Activated CD8-positive, alpha-beta memory T cell treated with anti-CD3 and anti-CD28 coated beads for 24 hours (primary cell): ENCODE measurements at places on chromosomes 6 and 20.

DNA sequence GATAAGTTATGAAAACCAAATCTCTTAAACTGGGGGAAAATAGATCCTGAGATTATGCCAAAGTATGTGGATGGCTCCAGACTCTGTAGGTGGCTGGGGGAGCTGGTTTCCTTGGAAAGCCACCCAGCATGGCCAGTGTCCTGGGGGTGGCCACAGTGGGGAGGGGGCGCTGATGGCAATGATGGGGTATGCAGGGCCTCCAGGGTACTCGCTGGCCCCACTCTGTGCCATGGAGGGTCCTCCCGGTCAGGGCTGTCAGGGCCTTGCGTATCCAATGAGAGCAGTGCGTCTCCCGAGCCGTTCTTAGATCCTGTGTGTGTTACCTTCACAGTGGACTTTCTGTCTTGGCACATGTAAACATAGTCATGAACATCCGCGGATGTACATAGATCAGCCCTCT lies 152.8 kb downstream of the TMEM242 start:
- DNase-seq = no peak

DNA sequence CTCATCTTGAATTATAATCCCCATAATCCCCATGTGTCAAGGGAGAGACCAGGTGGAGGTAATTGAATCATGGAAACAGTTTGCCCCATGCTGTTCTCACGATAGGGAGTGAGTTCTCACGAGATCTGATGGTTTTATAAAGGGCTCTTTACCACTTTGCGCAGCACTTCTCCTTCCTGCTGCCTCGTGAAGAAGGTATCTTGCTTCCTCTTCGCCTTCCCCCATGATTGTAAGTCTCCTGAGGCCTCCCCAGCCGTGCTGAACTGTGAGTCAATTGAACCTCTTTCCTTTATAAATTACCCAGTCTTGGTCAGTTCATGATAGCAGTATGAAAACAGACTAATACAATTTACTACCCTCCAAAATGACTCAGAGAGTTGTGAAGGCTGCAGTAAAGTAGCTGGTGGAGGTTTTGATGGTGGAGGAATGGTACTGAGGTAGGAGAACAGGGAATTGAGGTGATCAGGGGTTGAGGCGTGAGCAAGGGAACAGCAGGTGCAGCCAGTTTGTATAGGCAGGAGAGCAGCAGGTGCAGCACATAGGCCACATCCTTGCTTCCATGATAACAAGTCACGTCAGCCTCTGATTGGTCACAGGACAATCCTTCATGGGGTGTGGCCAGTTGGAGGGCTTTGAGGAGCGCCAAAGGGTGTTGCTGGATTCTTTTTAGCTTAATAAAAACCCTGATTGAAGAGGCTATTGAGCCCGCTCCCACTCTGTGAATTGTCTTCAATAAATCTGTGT lies 150.0 kb downstream of the CDC5L start:
- DNase-seq = peak; percentile 32

GRCh38 chr20:31719644-31720485 lies 2.8 kb downstream of the BCL2L1 start:
- DNase-seq = no peak

DNA sequence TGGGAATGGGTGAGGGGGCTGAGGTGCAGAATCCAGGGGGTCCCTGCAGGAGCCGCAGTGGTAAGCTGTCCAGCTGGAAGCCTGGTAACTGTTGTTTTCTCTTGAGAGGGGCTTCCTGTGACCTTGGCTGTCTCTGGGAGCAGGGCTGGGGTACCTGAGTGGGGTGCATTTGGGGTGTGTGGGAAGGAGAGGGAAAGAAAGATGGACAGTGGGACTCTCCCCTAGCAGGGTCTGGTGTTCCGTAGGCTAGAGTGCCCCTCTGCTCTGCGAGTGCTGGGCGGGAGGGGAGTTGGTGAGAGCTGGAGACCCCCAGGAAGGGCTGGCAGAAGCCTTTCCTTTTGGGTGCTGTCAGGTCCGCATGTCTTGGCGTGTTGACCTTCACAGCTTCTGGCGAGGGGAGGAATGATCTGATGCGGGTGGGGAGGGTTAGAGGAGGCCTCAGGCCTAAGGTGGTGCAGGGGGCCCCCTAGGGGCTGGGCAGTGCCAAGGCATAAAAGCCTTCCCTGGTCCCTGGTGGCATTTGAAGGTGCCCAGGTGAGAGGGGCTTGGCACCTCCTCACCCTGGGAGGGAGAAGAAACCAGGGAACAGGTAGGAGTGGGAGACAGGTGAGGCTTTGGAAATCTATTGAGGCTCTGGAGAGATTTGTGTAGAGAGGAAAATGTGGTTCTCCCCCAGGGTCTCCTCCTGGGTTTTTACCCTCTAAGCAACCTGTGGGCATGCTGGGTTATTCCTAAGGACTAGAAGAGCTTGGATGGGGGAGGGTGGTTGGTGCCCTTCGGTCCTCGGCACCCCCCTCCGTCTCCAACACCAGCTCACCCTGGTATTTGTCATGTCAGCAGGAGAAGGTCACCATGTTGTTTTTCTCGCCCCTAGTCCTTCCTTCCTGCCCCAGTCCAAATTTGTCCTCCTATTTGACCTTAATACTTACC lies 3.3 kb downstream of the VEGFA start:
- DNase-seq = peak; percentile 78

DNA sequence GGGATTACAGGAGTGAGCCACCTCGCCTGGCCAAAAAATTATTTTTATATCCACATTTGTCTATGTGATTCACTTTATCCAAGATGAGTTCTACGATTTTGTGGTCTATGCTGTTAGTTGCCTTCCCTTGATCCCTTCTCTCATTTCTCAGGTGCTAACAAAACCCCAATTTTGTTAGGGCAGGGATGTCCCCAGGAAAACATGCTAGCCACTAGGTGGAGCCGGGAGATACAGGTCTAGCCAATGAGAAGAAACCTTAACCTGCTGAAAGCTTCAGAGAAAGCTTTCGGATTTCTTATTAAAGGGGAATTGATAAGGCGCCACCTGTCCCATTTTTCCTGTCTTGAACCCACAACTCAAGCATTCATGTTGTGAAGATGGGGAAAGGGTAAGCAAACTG lies 167.4 kb upstream of the OLIG3 start:
- peak; percentile 73 for DNase-seq

- DNase-seq = no peak
Observed at GRCh38 chr6:37878150-37878710, 58.7 kb downstream of the ZFAND3 start.

GRCh38 chr6:19999319-20000191 lies 162.4 kb downstream of the ID4 start:
- DNase-seq = no peak

DNA sequence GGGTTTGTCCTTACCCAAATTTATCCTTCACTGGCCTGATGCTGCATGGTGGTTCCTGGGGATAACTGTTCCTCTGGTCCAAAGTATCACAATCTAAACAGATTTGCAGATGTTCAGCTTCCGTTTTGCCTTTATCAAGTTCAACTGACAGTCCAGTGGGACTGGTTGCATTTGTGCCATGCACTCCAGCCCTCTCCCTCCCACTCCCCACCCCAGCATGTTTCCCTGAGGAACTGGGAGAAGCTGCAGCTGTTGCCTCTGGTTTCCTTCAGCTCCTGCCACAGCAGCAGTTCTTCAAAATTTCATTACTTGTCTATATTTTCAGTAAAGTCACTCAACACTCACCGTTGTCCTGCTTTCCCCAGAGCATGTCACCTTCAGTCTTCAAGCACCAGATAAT lies 39.5 kb upstream of the KIF16B start:
- DNase-seq = no peak

DNA sequence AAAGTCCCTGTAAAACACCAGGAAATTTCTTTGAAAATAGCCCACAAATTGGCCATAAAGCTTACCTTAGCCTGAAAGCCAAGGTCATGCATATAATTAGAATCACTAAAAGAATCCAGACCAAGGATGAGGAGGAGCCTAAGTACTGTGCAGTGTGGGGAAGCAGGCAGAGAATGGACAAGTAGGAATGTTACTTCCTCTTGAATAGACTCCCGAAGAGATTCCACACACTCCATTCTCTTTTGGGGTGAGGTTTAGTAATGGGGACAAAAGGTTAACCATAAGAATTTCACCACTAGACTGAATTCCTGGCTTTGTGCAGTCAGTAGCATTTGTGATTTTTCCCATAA lies 27.5 kb upstream of the MARCKS start:
- DNase-seq = no peak

DNA sequence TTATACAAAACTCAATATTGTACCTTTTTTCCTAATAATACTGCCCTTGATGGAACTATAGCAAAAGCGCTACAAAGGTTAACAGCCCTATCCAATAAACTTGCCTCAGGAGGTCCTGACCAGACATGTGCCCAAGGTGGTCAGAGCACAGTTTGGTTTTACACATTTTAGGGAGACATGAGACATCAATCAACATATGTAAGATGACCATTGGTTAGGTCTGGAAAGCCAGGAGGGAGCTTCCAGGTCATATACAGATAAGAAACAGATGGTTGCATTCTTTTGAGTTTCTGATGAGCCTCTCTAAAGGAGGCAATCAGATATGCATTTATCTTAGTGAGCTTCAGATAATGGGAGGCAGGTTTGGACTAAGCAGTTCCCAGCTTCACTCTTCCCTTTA lies 91.6 kb downstream of the PLG start:
- no peak for DNase-seq

GRCh38 chr20:47479093-47479492 lies 22.6 kb upstream of the NCOA3 start:
- DNase-seq = no peak

- DNase-seq = no peak
Observed at GRCh38 chr6:2403546-2403945, 158.1 kb upstream of the GMDS start.

DNA sequence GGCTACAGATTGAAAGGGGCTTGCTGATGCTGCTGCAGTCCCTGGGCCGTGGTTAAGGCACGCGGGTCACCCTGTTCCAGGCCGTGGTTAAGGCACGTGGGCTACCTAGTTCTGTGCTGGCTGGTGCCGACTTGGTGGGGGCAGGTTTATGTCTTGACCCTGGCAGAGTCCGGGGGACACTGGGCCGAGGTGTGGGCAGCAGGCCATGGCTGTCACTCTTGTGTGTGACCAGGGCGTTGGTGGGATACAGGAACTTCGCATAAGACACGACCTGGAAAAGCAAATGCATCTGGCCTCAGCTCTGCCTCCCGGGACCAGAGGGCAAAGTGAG lies 6.4 kb downstream of the RPS21 start:
- DNase-seq = no peak

- DNase-seq = no peak
Observed at GRCh38 chr6:17714177-17714576, 7.5 kb upstream of the NUP153 start.

- peak; percentile 43 for DNase-seq
Observed at GRCh38 chr20:38450412-38450975, 15.4 kb upstream of the SNHG17 start.

GRCh38 chr6:137871831-137872454 lies 4.9 kb downstream of the TNFAIP3 start:
- DNase-seq = no peak

DNA sequence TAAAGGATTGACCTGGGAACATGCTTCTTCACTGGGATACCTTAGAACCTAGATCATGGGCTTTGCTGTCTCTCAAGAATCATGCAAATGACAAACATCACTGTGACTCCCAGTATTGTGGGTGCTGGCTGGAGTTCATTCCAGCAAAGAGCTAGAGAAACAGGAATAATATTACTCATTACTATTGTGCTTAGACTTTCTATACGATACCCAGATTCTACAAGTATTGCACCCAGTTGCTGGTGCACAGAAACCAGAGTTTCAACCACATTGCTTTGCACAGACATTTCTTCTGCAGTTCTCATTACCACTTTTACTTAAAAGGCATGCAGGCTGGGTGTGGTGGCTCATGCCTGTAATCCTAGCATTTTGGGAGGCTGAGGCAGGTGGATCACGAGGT lies 220.4 kb upstream of the ZNF217 start:
- peak; percentile 37 for DNase-seq

GRCh38 chr6:88650979-88651378 lies 312.4 kb downstream of the RNGTT start:
- DNase-seq = no peak

GRCh38 chr6:46898006-46898405 lies 23.7 kb downstream of the ADGRF5 start:
- no peak for DNase-seq

DNA sequence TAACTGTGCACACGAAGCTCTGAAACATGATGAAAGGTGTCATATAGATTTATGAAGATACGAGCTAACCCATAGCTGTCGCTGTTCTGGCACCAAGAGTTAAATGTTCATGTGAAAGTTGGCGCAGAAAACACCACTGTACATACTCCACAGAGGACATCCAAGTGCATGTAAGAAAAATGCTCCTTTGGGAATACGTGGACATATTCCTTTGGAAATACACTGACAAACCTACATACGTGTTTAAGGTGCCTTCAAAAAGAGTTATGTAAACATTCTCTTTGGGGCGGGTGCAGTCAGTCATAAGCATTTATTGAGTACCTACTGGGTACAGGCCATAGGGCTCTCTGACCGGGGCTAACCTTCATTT lies 723 bp upstream of the ARID1B start:
- no peak for DNase-seq
